ENCODE measurements at places on chromosomes 1 and 21.

DNA sequence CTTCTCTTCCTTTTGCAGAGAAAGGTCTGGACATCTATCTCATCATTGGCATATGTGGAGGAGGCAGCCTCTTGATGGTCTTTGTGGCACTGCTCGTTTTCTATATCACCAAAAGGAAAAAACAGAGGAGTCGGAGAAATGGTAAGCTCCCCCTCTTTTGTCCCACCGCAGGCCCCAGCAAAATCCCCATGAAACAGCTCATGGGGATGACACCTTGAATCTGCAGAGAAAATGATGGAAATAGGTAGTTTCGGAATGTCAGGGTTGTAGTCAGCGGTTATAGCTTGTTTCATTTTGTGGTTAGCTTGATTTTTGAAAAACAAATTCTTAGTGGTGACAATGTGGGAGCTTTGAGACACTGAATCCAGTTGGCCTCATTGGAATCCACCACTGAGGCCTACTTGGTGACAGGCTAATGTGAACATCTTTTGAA lies 10.3 kb downstream of the CD2 start:
- no peak for DNase-seq

- DNase-seq, result no peak
These were observed 21.3 kb downstream of the MIIP start for GRCh38 chr1:12040457-12041051.

GRCh38 chr1:61572046-61572445 lies 152.9 kb downstream of the TM2D1 start:
- no peak for DNase-seq

GRCh38 chr1:202002507-202002906 lies 7.9 kb upstream of the ELF3 start:
- DNase-seq, result no peak

DNA sequence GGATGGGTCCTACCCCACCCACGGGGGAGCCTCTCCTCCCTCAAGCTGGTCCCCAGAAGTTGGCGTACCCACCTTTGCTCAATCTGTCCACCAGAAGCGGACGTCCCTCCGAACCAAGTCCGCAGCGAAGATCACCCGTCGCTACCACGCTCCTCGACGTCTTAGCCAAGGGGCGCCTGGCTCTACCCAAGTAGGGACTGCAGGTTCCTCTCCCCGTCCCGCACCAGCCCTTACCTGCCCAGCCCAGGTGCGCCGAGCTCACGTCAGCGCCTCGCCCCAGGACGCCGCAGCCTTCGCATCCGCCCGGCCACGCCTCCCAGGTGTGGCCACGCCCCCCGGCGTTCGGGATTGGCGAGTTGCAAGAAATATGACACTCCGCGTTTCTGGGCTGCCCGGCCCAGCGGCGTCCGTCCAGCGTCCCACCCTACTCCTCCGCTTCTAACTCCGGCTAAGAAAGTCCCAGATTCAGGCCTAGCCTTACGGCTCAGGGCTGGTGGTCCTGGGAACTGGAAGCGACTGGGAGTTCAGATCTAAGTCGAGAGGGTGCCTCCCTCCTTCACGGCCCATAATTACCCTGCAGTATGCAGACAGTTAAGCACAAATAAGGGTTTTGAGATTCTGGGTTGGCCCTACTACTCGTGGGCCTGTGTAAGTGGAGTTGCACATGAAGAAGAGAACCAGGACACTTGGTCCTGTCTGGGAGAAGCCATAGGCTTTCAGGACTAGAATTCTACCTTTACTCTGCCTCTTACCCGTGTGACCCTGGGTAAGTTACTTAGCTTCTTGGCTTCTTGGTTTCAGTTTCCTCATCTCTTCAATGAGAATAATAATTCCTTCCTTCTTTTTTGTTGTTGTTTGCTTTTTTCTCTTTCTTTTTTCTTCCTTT lies at the start of gene IRF6:
TSS of gene IRF6 (minus strand) at position 268 of the 886 bp plus-strand sequence. CDS start 4,729 bp downstream, outside the sequence.
- DNase-seq, result peak; percentile 21

DNA sequence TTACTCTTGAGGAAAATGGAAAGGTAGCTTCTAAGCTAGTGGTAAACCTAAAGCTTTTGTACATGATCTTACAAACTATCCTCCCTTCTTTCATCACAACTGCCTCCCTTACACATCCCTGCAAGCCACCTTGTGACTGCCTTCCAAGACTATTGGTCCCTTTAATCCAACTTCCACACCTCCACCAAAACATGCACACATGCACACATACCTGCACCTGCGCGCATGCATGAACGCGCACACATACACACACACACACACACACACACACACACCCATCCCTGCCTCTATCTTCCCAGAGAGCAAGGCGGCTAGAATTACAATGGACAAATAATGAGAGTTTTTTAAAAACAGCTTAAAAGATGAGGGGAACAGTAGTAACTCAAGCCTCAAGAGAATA lies 58.3 kb downstream of the LUZP1 start:
- no peak for DNase-seq

GRCh38 chr1:118247593-118247992 lies 62.6 kb upstream of the SPAG17 start:
- no peak for DNase-seq

GRCh38 chr1:245538671-245539070 lies 383.9 kb downstream of the KIF26B start:
- DNase-seq, result no peak

GRCh38 chr1:158719664-158720063 lies 856 bp downstream of the OR6K3 start:
- no peak for DNase-seq

DNA sequence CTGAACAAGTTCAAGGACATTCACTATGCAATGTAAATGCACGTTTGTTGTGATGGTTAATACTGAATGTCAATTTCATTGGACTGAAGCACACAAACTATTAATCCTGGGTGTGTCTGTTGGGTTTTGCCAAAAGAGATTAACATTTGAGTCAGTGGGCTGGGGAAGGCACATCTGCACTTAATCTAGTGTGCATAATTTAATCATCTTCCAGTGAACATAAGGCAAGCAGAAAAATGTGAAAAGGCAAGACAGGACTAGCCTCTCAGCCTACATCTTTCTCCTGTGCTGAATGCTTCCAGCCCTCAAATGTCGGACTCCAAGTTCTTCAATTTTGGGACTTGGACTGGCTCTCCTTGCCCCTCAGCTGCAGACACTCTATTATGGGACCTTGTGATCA lies 40.1 kb downstream of the PRPF38A start:
- no peak for DNase-seq

- DNase-seq, result no peak
These were observed 20.6 kb downstream of the NDUFS5 start for GRCh38 chr1:39046613-39047210.

- DNase-seq, result no peak
These were observed 5.0 kb downstream of the TMEM125 start for GRCh38 chr1:43274804-43275180.

DNA sequence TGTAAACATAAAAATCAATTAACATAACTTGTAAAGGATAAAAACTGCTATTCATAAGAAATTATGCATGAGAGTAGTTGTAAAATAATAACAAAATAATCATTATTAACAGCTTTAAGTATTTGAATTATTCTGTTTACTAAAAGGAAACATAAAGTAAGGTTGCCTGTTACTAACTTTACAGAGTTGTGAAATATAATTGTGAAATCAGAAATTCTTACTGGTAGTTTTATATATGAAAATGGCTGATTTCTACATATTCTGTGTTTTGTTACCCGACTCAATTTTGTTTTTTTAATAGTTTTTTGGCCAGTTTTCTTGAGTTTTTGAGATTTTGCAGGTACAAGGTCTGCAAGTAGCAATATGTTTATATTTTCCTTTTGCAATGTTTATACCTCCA lies 27.8 kb downstream of the FNBP1L start:
- no peak for DNase-seq

- no peak for DNase-seq
These were observed 1.8 kb upstream of the DUSP12 start for GRCh38 chr1:161747801-161748200.

- DNase-seq, result no peak
These were observed 247.4 kb downstream of the CRB1 start for GRCh38 chr1:197515421-197515820.

- DNase-seq, result no peak
These were observed 9.2 kb downstream of the PTBP2 start for GRCh38 chr1:96730574-96731298.

DNA sequence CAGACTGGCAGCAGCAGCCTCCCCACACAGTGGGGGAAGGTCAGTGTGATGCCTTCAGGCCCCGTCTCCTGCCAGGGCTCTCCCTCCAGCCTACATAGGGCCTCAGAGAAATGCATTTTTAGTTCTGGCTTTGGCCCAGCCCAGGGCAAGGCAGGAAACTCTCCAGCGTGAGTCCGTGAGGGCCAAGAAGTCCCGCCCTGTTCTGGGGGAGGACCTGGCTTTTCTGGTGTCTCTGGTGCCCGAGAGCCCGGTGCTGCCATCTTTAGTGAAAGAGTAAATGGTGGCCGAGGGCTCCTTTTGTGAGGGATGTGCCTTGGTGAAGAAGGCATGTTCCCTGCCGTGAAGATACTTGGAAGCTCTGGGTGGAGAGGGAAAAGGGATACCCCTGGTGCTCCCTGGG lies 14.8 kb upstream of the DIP2A start:
- DNase-seq, result no peak

DNA sequence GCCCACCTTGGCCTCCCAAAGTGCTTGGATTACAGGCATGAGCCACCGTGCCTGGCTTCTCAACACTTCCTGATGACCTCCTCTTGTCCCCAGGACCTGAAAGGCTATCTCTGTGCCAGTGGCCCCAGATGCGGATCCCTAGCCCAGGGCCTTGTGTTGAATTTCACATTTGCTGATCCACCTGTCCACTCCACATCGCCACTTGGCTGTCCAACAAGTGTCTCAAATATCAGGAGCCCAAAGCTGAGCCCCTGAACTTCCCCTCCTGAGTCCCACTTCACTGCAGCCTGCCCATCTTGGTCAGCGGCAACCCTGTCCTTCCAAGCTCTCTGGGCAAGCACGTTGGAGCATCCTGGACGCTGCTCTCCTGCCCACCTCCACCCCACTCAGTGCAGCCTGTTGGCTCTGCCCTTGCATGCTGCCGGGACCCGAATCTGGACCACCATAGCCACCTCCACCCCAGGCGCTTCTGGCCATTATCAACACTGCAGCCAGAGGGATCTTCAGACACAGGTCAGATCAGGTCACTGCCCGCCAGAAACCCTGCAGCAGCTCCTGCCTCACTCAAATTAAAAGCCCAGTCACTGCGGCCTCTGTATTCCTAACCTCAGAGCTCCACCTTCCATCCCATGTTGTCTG lies 352.5 kb upstream of the VAMP3 start:
- no peak for DNase-seq

GRCh38 chr1:202952818-202953217 lies 5.3 kb downstream of the ADIPOR1 start:
- DNase-seq, result no peak

DNA sequence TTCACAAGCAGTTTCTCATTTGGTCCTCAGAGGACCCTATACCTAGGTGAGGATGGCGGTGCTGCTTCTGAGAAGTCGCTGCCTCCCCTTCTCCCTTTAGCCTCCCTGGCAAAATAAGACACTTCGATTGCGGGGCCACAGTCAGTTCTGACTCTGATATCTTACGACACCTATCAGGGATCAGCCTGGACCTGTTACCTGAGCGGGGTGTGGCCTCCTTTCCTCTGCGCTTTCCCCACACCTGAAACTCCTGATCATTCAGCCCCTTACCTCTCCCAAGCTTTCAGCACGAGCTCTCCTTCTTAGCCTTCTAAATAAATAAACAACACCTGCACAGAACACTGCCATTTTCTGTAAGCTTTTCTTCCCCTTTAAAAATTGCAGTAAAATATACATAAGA lies 24.6 kb upstream of the GPR137B start:
- DNase-seq, result no peak

- no peak for DNase-seq
These were observed 62.4 kb downstream of the CD247 start for GRCh38 chr1:167455786-167456446.

DNA sequence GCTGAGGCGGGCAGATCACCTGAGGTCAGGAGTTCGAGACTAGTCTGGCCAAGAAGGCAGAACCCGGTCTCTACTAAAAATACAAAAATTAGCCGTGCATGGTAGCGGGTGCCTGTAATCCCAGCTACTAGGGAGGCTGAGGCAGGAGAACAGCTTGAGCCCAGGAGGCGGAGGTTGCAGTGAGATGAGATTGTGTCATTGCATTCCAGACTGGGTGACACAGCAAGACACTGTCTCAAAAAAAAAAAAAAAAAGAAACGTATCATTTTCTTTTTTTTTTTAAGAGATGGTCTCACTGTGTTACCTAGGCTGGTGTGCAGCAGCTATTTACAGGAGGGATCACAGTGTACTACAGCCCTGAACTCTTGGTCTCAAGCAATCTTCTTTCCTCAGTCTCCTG lies 47.3 kb downstream of the ITGB3BP start:
- DNase-seq, result no peak

- DNase-seq, result no peak
These were observed 8.6 kb downstream of the AVPR1B start for GRCh38 chr1:206108635-206109034.
